ENCODE measurements at places on chromosomes 2 and 18.

- no peak for DNase-seq
Measured at GRCh38 chr2:221924576-221924975, 352.5 kb upstream of the EPHA4 start.

DNA sequence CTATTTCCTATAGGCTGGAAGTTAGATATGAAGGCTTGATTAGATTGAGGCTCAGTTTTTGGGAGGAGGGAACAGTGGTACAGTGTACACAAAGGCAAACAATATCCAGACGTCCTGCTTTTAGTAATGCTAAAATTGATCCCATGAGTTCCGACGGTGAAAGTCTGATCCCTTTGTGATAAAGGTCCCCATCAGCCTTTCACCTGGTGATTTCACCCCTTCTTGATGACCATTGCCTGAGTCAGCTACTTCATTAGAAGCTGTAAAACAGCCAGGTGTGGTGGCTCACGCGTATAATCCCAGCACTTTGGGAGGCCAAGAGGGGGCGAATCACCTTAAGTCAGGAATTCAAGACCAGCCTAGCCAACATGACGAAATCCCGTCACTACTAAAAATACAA, 29.7 kb downstream of the TWSG1 start:
- DNase-seq: no peak

GRCh38 chr2:207549145-207549544, 19.4 kb downstream of the CREB1 start:
- no peak for DNase-seq

DNA sequence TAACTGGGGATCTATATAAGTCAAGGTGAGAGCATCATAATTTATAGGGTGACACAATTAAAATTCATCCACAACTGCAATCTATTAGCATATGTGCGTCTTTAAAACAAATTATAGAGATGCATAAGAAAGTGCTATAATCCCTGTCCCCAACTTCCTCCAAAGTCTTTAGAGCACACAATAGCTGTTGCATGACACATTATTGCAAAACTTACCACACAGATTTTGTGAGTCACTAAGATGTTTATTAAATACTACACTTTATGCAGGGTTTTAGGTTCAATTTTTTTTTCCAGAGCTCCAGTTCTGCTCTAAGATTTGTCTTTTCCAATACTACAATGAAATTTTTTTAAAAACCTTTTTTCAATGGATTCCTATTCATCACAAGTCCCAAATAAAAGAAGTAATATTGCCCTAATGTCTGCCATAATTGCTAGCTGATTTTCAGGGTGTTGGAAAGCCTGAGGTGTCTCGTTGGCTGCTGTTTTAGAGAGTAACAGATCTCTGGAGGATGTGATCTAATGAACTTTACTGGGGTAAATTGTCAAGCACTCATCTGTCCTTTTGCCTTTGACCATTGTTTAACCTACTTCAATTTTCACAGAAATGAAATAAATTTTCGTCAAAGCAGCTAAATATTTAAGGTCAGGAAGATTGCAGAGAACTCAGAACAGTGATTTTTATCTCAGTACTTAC, 250.5 kb upstream of the NETO1 start:
- DNase-seq: peak; percentile 8

- DNase-seq: no peak
Measured at GRCh38 chr18:37538526-37539205, 26.9 kb downstream of the CELF4 start.

DNA sequence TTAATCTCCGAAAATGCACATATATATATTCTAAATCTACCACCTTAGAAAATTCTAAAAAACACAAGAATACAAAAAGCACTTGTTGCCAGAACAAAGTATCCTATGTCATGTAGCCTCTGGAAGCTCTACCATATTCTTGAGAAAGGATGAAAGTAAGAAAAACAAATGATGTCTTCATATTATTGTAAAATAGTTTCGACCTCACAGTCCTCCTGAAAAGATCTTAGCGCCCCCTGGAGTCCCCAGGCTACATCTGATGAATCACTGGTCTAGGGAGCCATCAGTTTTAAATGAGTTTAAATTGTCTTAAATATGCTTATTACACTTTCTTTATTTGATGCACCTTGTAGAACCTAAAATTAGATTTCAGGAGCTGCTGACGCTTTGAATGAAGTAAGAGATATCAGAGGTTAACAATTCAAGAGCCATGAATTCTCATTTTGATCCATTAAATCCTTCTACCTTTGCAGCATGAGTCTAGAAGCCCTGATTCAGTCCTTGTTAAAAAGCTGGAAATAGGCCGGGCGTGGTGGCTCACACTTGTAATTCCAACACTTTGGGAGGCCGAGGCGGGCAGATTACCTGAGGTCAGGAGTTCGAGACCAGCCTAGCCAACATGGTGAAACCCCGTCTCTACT, 138.8 kb downstream of the MCFD2 start:
- DNase-seq: peak; percentile 56

- DNase-seq: no peak
Measured at GRCh38 chr18:54742120-54742519, 86.2 kb upstream of the RAB27B start.

GRCh38 chr2:189118386-189118785, 61.2 kb downstream of the COL5A2 start:
- DNase-seq: no peak

GRCh38 chr18:22684268-22684667, 248.9 kb upstream of the RBBP8 start:
- no peak for DNase-seq

DNA sequence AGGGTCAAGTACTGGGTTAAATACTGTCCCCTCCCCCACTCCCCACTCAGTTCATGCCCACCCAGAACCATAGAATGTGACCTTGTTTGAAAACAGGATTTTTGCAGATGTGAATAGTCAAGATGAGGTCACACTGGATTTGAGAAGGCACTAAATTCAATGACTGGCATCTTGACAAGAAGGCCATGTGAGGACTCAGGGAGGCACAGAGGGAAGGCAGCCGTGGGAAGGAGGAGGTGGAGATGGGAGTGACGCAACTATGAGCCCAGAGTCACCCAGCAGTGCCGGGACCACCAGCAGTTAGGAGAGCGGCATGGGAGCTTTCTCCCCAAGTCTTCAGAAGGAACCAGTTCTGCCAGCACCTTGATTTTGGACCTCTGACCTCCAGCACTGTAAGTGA, 257.3 kb downstream of the BCL2 start:
- DNase-seq: no peak

- DNase-seq: no peak
Measured at GRCh38 chr2:144836635-144837350, 316.9 kb upstream of the ZEB2 start.
